ENCODE measurements at places on chromosomes 7 and 10. TPM values are rescaled to one million over a fixed set of nuclear protein-coding genes. Genes with fewer than 3 reads are reported as not detected.
A peak's percentile ranks its signal among the peaks of the same experiment; 100 is the strongest.

- no peaks in the 10 kb centered on the region for H3K27me3 ChIP-seq
- no peak overlapping the region for H3K4me3 ChIP-seq
- H3K4me1 ChIP-seq = no peaks in the 10 kb centered on the region
Measured at GRCh38 chr10:12547301-12547771, 198.0 kb downstream of the CAMK1D start.

Gene JAKMIP3
- total RNA-seq = 1.2 TPM

DNA sequence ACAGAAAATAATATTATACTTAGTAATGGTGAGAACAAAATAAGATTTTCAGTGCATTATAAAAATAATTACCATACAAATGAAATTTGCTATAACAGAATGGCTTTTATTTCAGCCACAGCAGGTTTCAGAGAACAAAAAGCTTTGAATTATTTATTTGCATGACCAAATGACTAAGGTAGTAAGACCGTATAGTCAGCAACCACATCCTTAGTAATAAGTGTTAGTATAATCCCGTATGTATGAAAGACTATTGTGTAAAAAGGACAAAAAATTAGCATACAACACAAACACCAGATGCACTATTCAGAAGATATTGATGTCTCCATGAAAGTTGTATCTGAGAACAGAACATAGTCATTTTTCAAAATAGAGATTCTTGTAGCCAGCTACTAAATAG is 12.2 kb downstream of the PDZD8 start:
- H3K27me3 ChIP-seq = no peaks in the 10 kb centered on the region
- H3K4me3 ChIP-seq = no peak overlapping the region
- no peak overlapping the region for H3K27ac ChIP-seq
- no peaks in the 10 kb centered on the region for H3K36me3 ChIP-seq

Gene GOLGA7B
- 6.5 TPM for total RNA-seq

DNA sequence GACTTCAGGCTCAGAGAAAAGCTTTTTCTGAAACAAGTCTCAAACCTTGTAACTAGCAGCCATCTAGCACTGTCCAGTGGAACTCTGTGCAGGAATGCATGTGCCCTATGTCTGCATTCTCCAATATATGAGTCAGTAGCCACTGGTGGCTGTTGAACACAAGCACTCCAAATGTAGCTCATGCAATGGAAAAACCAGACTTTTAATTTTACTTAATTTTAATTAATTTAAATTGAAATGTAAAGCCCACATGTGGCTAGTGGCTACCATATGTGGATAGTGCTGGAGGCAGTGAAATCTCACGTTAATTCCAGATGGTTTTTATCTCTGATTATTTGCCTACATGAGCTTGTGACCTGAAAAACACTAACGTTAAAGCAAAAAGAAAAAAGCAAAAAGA is 225.1 kb downstream of the GATA3 start:
- no peak overlapping the region for H3K27ac ChIP-seq
- no peaks in the 10 kb centered on the region for H3K27me3 ChIP-seq
- DNase-seq = no peak

DNA sequence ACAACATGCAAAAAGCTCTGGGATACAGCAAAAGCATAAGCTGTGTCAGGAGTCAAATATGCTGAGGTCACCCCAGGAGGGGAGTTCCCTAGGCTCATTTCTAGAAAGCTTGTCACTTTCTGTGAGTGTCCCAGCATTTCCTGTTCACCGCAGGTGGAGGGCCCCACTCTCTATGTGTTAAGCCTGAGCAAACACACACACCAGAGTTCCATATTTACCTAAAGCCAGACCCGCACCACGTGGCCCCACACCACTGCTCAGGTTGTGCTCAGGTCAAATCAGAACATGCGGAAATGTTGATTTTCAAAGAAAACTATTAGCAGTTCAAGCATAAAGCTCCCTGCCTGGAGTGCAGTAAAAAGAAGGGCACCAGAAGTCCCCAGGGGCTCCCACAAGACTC is 259.6 kb upstream of the PPP2R2D start:
- no peak overlapping the region for H3K4me3 ChIP-seq
- no peaks in the 10 kb centered on the region for H3K4me1 ChIP-seq
- H3K27ac ChIP-seq = no peak overlapping the region
- no peaks in the 10 kb centered on the region for H3K27me3 ChIP-seq
- no peak for DNase-seq

GRCh38 chr7:69295977-69296376 is 302.3 kb upstream of the AUTS2 start:
- H3K27ac ChIP-seq = no peak overlapping the region
- H3K4me1 ChIP-seq = no peaks in the 10 kb centered on the region
- no peak for DNase-seq
- no peak overlapping the region for H3K4me3 ChIP-seq

- H3K27ac ChIP-seq = no peak overlapping the region
- no peak overlapping the region for H3K4me3 ChIP-seq
- no peak for DNase-seq
- H3K27me3 ChIP-seq = no peaks in the 10 kb centered on the region
- H3K4me1 ChIP-seq = no peaks in the 10 kb centered on the region
Measured at GRCh38 chr10:68224810-68225209, 7.1 kb downstream of the ATOH7 start.

DNA sequence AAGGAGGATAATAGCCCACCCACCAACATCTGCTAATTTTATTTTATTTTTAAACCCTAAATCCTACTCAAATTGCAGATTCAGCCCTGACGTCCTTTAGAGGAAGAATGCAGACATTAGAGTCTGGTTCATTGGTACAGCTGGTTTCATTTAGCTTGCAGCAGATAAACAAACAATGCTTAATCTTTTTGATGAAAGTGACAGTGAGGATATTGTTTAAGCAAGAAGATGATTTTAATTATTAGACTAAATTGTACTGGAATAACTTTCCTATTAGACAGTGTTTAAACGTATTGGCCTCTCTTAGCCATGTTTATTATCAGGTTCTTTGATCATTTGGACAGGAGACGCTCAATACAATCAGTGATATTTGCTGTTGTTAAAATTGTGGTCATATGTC is 164.8 kb downstream of the CDK14 start:
- no peak overlapping the region for H3K4me3 ChIP-seq
- no peaks in the 10 kb centered on the region for H3K4me1 ChIP-seq
- H3K27ac ChIP-seq = no peak overlapping the region
- no peaks in the 10 kb centered on the region for H3K27me3 ChIP-seq

Gene TEX47
- total RNA-seq = not detected

Gene AHCYL2
- 21.5 TPM for total RNA-seq

DNA sequence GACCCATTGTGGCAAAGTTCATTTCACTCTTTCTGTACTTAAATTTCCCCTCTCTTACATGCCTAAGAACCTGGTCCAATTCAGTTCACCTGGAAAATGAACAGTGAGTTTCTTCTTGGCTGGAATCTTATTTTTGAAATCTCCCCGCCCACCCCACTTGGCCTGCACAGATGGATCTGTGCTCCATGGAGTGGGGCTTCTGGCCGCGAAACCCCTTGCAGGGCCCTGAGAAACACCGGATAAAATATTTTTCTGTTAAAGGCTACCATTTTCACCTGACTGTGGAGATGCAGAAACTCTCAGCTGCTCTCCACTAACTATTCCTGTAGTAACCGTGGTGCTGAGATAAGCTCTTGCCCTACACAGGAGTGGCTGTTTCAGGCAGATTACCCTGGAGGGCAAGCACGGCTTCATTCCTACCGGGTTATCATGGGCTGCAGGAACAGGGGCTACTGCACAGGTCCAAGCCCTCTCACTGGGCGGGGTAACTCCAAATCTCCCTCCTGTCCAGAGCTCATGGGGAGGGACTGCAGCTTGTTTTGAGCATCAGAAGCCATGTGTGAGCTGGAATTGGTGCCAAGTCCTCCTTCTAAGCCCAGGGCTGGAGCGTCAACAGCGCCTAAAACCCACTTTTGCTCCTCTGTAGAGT is 118.9 kb downstream of the PRPF18 start:
- H3K4me3 ChIP-seq = no peak overlapping the region
- no peak for DNase-seq
- H3K36me3 ChIP-seq = no peaks in the 10 kb centered on the region
- no peaks in the 10 kb centered on the region for H3K4me1 ChIP-seq
- no peak overlapping the region for H3K27ac ChIP-seq

GRCh38 chr7:145989469-145989868 is 127.1 kb upstream of the CNTNAP2 start:
- no peaks in the 10 kb centered on the region for H3K36me3 ChIP-seq
- H3K4me3 ChIP-seq = no peak overlapping the region
- H3K27me3 ChIP-seq = no peaks in the 10 kb centered on the region
- no peak for DNase-seq

GRCh38 chr7:124603066-124603465 is 162.5 kb downstream of the GPR37 start:
- H3K27me3 ChIP-seq = no peaks in the 10 kb centered on the region
- no peaks in the 10 kb centered on the region for H3K4me1 ChIP-seq
- H3K36me3 ChIP-seq = no peaks in the 10 kb centered on the region
- no peak overlapping the region for H3K4me3 ChIP-seq
- DNase-seq = no peak
- no peak overlapping the region for H3K27ac ChIP-seq

GRCh38 chr10:29591651-29591968 is 43.2 kb downstream of the SVIL start:
- H3K4me3 ChIP-seq = no peak overlapping the region
- no peaks in the 10 kb centered on the region for H3K36me3 ChIP-seq
- no peak for DNase-seq

Gene C10orf105
- total RNA-seq = 0.19 TPM

GRCh38 chr7:54813398-54813797 is 54.4 kb upstream of the SEC61G start:
- no peaks in the 10 kb centered on the region for H3K4me1 ChIP-seq
- no peak overlapping the region for H3K27ac ChIP-seq
- H3K4me3 ChIP-seq = no peak overlapping the region
- H3K36me3 ChIP-seq = no peaks in the 10 kb centered on the region
- H3K27me3 ChIP-seq = no peaks in the 10 kb centered on the region

Gene ICA1
- 3.6 TPM for total RNA-seq

Gene SMURF1
- 26.4 TPM for total RNA-seq

Gene SEPTIN7
- 197 TPM for total RNA-seq

Gene PAX2
- not detected for total RNA-seq

Gene TUBAL3
- total RNA-seq = not detected

Gene CDNF
- total RNA-seq = 8.4 TPM

Gene SFTPD
- not detected for total RNA-seq

Gene PHKG1
- total RNA-seq = 4.1 TPM

DNA sequence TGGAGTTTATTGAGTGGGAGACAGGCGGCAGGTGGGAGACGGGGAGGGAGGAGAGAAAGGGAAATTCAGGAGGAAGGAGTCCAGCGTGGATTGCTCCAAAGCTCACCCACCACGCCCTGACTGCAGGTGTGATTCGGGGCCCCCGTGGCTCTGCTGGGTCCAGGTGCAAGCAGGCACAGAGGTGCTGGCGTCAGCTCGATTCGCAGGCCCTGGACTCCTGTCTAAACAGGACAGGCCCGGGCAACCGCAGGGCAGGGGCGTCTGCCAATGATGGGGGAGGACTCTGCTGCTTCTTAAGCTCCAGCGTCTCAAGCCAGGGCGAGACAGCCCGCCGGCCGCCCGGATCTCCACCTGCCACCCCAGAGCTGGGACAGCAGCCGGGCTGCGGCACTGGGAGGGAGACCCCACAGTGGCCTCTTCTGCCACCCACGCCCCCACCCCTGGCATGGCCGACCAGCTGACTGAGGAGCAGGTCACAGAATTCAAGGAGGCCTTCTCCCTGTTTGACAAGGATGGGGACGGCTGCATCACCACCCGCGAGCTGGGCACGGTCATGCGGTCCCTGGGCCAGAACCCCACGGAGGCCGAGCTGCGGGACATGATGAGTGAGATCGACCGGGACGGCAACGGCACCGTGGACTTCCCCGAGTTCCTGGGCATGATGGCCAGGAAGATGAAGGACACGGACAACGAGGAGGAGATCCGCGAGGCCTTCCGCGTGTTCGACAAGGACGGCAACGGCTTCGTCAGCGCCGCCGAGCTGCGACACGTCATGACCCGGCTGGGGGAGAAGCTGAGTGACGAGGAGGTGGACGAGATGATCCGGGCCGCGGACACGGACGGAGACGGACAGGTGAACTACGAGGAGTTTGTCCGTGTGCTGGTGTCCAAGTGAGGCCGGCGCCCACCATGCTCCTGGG is at the start of gene CALML3:
Gene CALML3 (plus strand): TSS at position 321 of the 920 bp plus-strand sequence. CDS start 125 bp downstream, at position 446.
- H3K27ac ChIP-seq = no peak within 1 kb of the TSS
- H3K4me3 ChIP-seq = no peak within 1 kb of the TSS
- no peaks in the 10 kb centered on the region for H3K27me3 ChIP-seq
- no peaks in the 10 kb centered on the region for H3K4me1 ChIP-seq
- no peaks in the 10 kb centered on the region for H3K36me3 ChIP-seq
- DNase-seq = no peak

Gene SEMA3C
- total RNA-seq = 0.35 TPM

Gene ZNF853
- 5.3 TPM for total RNA-seq

- H3K4me1 ChIP-seq = peaks cover 15% of the 10 kb centered on the region
- H3K27ac ChIP-seq = peak overlapping the region; percentile 98
- peaks cover 5% of the 10 kb centered on the region for H3K36me3 ChIP-seq
- peak overlapping the region; percentile 85 for H3K4me3 ChIP-seq
Measured at GRCh38 chr10:102642736-102643335, 1.4 kb upstream of the TRIM8 start.

DNA sequence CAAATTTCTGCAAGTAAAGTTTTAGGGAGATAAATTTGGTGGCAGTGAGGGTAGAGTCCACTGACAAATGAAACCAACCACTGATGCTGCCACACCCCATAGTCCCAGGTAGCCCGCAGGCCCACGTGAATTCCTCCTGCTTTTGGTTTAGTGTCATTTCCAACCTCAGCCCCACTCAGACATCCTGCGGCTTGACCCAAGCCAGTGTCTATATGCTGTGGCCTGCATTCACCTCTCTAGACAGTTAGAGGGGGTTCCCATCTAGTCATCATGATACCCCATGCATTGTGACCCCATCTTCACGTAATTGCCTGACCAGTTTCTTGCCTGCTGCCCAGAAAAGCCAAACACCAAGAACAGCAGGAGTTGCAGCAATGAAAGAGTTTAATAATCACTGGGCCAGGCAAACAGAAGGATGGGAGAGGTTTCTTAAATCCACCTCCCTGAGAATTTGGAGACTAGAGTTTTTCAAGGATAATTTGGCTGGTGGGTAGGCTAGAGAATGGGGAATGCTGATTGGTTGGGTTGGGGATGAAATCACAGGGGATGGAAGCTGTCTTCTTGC is 332.0 kb upstream of the GALNT17 start:
- H3K27me3 ChIP-seq = no peaks in the 10 kb centered on the region
- no peak overlapping the region for H3K27ac ChIP-seq
- H3K36me3 ChIP-seq = no peaks in the 10 kb centered on the region
- no peak for DNase-seq
- no peak overlapping the region for H3K4me3 ChIP-seq

Gene OR9A2
- total RNA-seq = not detected

DNA sequence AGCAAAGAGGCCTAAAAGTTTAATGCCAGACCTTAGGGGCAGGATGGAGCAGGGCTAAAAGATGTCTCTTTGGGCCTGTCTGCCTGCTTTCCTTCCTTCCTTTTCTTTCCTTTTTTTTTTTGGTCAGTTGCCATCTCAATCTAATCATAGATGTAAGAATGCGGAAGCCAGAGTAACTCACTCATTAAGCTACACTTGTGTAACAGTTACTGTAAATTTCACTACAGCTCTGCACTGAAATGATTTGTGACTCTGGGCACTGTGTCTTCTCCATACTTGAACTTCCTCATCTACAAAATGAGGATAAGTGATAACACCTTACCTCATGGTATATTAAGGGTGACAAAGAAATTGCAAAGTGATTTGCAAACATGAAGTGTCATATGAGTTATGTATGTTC is 75.5 kb upstream of the AGK start:
- no peak for DNase-seq
- no peaks in the 10 kb centered on the region for H3K27me3 ChIP-seq
- no peaks in the 10 kb centered on the region for H3K36me3 ChIP-seq
- H3K4me3 ChIP-seq = no peak overlapping the region
- H3K4me1 ChIP-seq = no peaks in the 10 kb centered on the region

Gene HEPACAM2
- 0.32 TPM for total RNA-seq

GRCh38 chr7:121440857-121441503 is 44.9 kb upstream of the FAM3C start:
- no peak overlapping the region for H3K27ac ChIP-seq
- H3K36me3 ChIP-seq = no peaks in the 10 kb centered on the region
- no peaks in the 10 kb centered on the region for H3K27me3 ChIP-seq
- no peak for DNase-seq
- no peak overlapping the region for H3K4me3 ChIP-seq
